Muscle of back (tissue), 13 donors: ENCODE measurements at places on chromosomes 16 and 17.

DNA sequence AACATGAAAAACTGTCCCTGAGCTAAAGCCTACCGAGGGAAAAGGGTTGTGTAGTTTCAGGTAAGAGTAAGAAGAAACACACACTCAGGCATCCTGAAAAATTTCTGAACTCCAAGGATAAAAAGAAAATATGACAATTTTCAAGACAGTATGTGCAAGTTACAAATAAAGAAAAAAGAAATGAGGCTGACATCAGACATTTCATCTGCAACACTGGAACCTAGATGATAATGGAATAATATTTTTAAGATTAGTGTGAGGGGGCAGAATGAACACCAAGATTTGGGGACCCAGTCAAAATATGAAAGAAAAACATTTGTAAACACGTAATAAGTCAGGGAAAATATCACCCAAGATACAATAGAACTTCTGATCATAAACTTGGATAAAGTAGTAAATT, 135.9 kb upstream of the PSMD7 start:
- DNase-seq = no peak

- no peak for DNase-seq
These were observed 9.4 kb downstream of the CTRL start for GRCh38 chr16:67922221-67922620.

- no peak for DNase-seq
These were observed 246.4 kb downstream of the XYLT1 start for GRCh38 chr16:17224350-17224749.

GRCh38 chr16:11689031-11689840, 21.0 kb downstream of the SNN start:
- no peak for DNase-seq

DNA sequence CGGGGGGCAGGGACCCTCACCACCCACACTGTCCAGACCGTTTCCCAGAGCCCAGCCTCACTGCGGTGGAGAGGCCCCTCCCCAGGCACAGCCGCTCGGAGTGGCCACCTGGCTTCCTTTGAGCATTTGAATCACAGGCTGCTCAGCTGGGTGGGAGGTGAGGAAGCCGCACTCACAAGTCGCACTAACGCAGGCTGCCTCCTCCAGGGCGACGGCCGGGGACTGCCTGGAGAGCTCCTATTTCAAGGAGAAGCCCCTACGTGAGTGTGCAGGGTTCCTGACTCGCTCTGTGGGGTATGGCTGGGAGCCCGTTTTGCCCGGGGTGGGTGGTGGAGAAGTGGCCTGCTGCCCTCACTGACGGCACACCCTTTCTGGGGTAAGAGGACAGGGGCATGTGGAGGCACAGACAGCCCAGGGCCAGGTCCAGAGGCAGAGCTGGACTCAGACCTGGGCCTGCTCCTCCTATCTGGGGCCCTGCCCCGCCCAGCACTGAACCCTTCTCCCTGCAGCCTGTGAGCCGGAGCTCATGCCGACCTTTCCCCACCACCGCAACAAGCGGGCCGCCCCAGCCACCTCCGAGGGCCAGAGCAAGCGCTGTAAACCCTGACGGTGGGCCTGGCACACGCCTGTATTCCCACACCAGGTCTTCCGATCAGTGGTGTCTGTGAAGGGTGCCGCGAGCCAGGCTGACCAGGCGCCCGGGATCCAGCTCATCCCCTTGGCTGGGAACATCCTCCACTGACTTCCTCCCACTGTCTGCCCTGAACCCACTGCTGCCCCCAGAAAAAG, 6.2 kb downstream of the SPATA2L start:
- DNase-seq = no peak
